Smooth muscle cell of trachea (primary cell): ENCODE measurements at places on chromosomes 16 and 17. TPM values are rescaled to one million over a fixed set of nuclear protein-coding genes. Genes with fewer than 3 reads are reported as not detected.

Gene TMEM114
- not detected in 2 replicates for total RNA-seq

Gene CNGB1
- not detected in 2 replicates for total RNA-seq

Gene CYB561
- 16.7 and 47.0 TPM in 2 replicates for total RNA-seq

Gene ALOXE3
- total RNA-seq, result under 0.01 TPM in 1 of 2 replicates, not detected in the other

Gene P2RX5
- total RNA-seq, result 0.87 and 4.1 TPM in 2 replicates

Gene EXOC3L1
- 0.17 TPM in 1 of 2 replicates, not detected in the other for total RNA-seq

Gene FGF11
- 0.58 and 2.8 TPM in 2 replicates for total RNA-seq

Gene SLC52A1
- under 0.01 TPM in 1 of 2 replicates, not detected in the other for total RNA-seq

Gene STAC2
- not detected in 2 replicates for total RNA-seq

Gene DNAI2
- not detected in 2 replicates for total RNA-seq

Gene MMP25
- 0.15 TPM in 1 of 2 replicates, not detected in the other for total RNA-seq

Gene C16orf96
- 0.17 TPM in 1 of 2 replicates, not detected in the other for total RNA-seq

Gene DNAH9
- total RNA-seq, result not detected in 2 replicates
